Activated CD4-positive, CD25-positive, alpha-beta regulatory T cell treated with anti-CD3 and anti-CD28 coated beads, Interleukin-2, amount 50 U/mL, for 16 hours (primary cell): ENCODE measurements at places on chromosomes 1 and 21.

GRCh38 chr1:209767706-209768105, 11.9 kb downstream of the TRAF3IP3 start:
- DNase-seq = no peak

GRCh38 chr21:45223236-45224185, 64.2 kb downstream of the POFUT2 start:
- no peak for DNase-seq

DNA sequence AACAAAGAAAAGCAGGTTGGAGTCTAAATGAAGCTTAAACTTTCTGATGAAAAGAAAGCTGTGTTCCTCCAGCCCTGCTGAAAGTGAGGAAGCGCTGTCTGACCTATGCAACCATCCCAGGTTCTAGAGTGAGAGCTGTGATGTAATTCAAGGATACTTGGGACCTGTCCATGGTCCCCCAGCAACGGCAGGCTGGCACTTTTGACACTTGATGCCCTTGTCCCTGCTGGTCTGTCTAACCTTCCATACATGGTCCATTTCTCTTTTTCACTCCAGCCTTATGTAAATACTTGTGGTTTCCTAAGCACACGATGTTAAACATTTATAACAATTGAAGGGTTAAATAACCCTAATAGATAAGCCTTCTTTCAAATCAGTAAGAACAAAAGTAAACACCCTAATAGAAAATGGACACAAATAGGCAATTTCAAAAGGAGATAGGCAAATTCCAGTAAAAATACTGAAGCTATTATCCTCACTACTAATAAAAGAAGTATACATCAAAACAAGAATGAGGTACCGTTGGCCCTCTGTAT, 17.7 kb upstream of the KDM4A start:
- no peak for DNase-seq

GRCh38 chr1:183702087-183702812, 49.1 kb upstream of the APOBEC4 start:
- no peak for DNase-seq

DNA sequence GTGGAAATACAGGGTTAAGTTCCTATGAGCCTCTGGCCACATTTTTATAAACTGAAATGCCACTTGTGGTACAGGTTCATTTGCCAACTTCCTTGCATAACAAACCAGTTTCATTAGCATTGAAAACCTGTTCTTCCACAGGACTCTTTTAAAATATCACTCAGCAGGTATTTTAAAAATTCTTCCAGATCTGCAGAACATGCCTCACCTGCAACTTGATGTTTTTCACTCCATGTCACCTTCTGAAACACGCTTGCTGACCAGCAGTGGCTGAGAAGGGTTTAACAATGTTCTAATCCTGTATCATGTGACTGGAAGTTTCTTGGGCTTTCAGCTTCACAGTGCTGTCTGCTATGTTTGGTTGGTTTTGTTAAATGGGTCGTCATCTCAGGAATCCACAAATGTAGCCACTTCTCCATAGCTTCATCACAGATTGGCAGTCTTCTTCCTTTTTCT, 17.6 kb upstream of the CBR3 start:
- DNase-seq = no peak

- no peak for DNase-seq
Measured at GRCh38 chr1:232438476-232438875, 191.5 kb downstream of the SIPA1L2 start.

- DNase-seq = no peak
Measured at GRCh38 chr1:18649693-18650370, 19.2 kb downstream of the PAX7 start.

- DNase-seq = no peak
Measured at GRCh38 chr1:210747890-210748289, 386.1 kb downstream of the KCNH1 start.

DNA sequence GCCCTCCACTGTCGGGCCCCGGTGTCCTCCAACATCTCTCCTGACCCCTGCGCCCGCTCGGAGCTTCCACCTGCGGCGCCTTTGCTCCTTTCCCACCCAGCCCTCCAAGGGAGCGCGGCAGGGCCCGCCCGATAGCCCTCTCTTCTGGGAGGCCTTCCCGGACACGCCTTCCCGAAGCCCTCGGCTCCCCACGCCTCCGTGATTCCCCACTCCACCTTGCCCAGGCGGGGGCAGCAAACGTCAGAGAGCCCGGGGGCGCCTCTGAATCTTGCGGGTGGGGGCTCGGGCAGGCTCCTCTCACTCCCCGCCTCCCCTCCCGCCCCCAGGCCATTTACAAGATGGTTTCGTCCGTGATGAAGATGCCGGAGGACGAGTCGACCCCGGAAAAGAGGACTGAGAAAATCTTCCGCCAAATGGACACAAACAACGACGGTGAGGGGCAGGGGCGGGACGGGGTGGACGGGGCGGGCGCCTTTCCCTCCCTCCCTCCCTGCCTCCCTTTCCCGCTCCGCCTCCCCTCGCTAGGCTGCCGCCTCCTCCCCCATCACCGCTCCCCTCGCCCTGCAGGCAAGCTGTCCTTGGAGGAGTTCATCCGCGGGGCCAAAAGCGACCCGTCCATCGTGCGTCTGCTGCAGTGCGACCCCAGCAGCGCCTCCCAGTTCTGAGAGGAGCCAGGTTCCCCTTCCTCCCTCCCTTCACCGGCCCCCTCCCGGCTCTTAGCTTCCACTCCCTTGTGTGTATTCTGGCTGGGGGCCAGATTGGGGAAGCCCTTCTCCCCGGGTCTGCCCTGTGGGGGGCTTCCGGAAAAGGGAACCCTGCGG, 7.1 kb downstream of the HPCA start:
- no peak for DNase-seq

DNA sequence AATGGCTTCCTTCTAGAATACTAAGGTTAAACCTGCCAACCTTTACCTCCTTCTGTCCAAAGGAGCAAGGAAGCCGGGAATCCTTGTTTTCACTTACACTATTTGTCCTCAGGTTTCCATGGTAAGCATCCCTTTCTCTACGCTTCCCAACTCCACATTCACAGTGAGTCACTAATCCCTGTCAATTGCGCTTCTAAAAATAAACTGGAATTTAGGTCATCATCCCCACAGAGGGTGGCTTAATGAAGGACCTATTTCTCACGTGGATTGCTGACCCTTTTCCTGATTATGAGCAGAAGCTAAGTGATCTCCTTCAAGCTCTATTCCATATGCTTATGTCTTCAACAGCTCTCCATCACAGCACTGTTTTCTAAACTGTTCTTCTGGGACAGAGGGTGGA, 39.9 kb upstream of the ABCA4 start:
- no peak for DNase-seq

DNA sequence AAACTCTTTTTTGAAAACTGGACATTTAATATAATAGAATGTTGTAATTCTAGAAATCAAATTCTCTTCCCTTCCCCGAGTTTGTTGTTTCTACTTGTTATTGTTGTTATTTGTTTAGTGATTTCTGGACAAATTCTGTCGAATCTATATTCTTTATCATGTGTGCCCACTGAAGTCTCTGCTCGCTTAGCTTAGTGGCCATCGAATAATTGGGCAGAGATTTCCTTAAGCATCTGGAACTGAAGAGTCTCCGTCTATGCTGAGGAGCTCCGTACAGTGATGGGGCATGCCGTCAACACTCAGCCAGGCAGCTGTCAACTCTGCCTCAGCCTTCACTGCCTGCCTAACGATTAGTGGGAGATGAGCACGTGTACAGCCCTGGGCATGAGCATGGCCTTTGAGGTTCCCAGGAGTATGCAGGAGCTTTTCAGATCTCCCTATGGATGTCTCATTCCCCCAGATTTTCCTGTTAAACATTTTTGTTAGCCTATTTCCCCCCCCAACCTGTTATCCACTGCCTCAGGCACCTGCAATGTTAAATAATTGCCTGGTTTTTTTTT, 66.8 kb downstream of the SLX9 start:
- no peak for DNase-seq

- DNase-seq = no peak
Measured at GRCh38 chr1:230861970-230862595, 6.2 kb downstream of the C1orf198 start.

- DNase-seq = no peak
Measured at GRCh38 chr1:63906047-63906704, 132.4 kb downstream of the ROR1 start.

- DNase-seq = no peak
Measured at GRCh38 chr1:73674945-73675561, 522.9 kb downstream of the LRRIQ3 start.

DNA sequence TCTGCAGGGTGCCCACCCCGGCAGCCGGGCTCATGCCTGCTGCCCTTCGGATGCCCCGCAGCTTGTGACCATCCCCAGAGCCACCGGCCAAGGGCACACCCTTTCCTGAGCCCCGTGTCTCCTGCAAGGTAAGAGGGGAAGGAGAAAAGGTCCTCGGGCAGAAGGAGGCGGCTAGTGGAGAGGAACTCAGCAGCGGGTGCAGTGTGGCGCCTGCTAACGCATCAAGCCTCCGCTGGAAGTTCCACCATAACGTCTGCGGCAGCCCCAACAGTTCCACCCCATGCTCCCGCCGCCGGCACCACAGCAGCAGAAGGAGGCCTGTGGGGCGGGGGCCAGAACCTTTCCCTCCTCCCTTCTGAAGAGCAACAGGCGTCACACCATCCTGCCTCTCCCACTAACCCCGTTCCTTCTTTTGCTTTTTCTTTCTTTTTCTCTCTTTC, 990 bp downstream of the VWA5B1 start:
- no peak for DNase-seq
